ENCODE measurements at places on chromosomes 1 and 21.

- DNase-seq: no peak
Measured at GRCh38 chr1:28883242-28883616, 31.1 kb upstream of the EPB41 start.

DNA sequence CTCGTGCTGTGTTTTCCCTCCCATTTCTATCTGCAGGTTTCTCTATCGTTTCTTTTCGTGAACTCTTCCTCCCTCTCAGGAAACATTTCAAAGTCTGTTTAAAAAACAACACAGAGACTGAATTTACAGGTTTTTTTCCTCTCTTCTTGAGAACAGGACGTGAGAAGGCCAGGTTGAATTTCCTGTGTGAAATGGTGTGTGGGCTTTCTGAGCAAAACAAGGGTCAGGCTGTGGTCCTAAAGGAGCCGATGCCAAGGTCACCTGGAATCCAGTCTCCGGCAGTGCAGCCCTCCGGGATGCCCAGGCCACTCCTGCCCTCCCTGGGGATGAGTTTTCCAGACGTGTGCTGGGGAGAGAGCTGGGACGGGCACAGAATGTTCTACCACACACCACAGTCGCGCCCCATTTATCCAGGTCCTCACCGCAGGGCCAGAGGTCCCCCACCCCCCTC is 62.7 kb upstream of the RUNX3 start:
- no peak for DNase-seq

- peak; percentile 53 for DNase-seq
Measured at GRCh38 chr1:109634771-109635750, 15.4 kb downstream of the AMPD2 start.

GRCh38 chr1:33349081-33349759 is 28.3 kb upstream of the A3GALT2 start:
- peak; percentile 56 for DNase-seq

GRCh38 chr1:225770561-225771248 is 6.9 kb upstream of the SRP9 start:
- DNase-seq: no peak

Data from GM12865 (cell line).